Cardiac septum (tissue), 1 donor: ENCODE measurements at places on chromosomes 5 and 9. TPM values are rescaled to one million over a fixed set of nuclear protein-coding genes. Genes with fewer than 3 reads are reported as not detected.

Gene ACOT12
- not detected for total RNA-seq

DNA sequence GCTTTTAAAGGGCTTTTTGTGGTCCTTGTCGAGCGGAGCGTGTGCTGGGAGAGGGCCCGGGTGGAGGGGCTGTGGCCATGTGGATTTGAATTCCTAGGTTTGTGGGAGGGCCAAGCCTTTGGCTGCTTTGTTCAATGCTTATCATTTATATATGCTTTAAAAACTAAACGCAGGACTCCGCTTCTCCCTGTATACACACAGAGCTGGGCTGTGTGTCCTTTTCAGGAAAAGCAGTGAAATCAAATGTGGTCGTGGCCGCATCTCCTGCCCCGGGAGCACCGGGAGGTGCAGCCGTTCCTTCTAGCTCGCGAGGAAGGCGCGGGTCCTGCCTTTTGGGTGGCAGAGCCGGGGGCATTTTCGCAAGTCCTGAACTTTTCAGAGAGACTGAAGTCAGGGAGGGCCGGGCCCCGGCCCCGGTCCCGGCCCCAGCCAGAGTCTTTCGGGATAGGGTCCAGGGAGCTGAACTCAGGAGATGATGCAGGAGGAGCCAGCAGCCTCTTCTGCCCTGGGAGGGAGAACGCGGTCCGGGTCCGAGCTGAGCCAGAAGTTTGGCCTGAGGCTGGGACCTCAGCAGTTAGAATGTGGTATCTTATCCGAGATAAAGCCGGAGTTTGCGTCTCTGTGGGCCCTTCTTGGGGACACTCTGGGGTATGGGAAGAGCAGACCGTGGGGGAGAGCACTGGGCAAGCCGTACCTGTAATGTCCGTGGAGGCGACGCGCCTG, 158.8 kb downstream of the C9orf152 start:
- DNase-seq, result no peak

- no peak for DNase-seq
Observed at GRCh38 chr9:86099701-86100364, 475 bp upstream of the GOLM1 start.

Gene C5orf58
- total RNA-seq, result not detected

Gene ANKRD18B
- 2.0 TPM for total RNA-seq

DNA sequence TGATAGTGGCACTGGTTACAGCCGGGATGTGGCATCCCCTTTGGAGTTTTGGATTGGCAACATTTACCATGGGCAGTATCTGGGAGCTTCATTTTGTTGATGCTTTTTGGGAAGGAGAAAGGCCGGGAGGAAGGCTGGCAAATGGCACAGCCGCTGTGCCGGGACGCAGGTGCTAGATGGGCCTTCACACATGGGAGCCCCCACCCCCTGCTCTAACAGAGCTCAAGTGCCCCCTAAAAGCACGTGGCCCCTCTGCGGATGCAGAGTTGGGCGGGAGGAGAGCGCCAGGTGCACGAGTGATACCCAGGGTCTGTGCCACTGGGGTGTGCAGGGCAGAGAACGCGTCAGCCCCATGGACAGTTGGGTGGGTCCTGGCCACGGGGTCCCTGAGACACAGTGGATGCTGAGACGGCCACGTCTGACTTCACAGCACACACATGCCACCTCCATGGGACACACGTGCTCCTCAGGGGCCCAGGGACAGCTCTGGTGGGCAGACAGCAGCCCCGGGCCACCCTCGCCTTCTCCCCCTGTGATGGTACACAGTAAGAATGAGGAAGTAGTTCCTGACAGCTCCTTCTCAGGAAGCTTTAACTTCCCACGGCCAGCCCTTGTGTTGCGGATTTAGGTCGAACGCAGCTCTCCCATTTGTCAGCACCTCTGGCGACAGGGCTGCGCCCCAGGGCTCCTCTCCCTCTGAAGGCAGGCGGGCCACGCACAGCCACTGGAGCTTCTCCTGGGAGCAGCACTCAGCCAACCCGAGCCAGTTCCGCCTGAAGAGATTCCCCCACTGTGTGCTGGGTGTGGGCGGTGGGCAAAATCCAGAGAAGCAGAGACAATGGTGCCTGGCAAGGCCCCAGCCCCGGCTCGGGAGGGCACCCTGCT, 10.8 kb downstream of the SLC9A3 start:
- DNase-seq, result no peak

DNA sequence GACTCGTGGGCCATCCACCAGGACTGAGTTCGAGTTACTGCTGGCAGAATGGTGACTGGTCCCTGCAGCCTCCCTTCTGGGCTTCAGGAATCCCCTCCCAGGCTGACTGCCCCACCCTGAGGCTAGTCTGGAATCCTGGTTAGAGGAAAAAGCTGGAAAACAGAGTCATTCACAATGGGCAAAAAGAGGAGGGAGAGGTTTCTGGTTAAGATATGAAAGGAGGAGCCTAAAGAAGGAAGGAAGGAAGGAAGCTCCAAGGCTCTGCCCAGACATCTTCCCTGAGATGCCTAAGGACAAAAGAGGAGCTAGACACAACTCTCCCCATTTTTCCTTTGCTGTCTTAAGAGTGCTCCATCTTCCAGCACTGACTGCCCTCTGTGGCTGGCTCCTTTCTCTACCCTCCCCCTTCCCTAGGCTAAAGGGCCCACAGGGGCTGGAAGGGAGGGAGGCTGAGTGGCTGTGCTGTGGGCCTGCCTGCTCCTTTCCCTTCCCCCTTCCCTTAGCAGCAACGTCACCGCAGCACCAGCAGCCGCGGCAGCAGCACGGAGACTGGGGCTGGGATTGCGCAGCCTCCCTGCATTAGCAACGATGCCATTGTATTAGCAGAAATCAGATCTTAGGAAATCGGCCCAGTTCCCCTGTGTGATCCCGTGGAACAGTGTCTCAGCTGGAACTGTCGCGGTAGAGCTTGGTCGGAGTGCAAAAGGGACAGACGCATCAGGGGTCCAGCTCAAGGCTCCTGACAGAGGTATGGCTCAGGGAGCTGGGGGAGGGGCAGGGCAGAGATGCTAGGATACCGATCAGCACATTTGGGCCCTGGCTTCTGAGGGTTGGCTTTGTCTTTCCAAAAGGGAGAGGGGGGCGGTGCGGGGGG, 48.7 kb downstream of the RUSC2 start:
- peak; percentile 85 for DNase-seq

GRCh38 chr9:87010626-87011025, 63.3 kb upstream of the GAS1 start:
- DNase-seq, result no peak

DNA sequence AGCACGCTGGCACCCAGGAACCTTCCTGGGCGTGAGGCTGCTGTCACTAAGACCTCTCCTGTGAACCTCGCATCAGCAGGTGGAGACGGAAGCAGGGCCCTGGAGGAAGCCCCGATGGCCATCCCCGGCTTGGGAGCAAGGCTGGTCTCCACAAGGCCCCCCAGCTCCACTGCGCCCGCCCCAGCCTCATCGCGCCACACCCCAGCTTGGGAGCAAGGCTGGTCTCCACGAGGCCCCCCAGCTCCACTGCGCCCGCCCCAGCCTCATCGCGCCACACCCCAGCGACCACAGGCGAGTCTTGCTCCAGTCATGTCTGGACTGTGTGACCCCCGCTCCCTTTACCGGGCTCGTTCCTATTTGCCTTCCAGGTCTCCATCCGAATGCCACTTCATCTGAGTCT, 11.0 kb downstream of the QSOX2 start:
- DNase-seq, result no peak

Gene SLC6A3
- total RNA-seq, result 0.19 TPM

- no peak for DNase-seq
Observed at GRCh38 chr9:131887680-131888079, 147.8 kb upstream of the RAPGEF1 start.

Gene SHROOM1
- 4.7 TPM for total RNA-seq

Gene SHOC1
- not detected for total RNA-seq

GRCh38 chr5:21810737-21811316, 1042.3 kb downstream of the CDH12 start:
- DNase-seq, result no peak

Gene ARID3C
- total RNA-seq, result not detected

- DNase-seq, result peak; percentile 22
Observed at GRCh38 chr5:133140311-133140710, 88.5 kb downstream of the HSPA4 start.

DNA sequence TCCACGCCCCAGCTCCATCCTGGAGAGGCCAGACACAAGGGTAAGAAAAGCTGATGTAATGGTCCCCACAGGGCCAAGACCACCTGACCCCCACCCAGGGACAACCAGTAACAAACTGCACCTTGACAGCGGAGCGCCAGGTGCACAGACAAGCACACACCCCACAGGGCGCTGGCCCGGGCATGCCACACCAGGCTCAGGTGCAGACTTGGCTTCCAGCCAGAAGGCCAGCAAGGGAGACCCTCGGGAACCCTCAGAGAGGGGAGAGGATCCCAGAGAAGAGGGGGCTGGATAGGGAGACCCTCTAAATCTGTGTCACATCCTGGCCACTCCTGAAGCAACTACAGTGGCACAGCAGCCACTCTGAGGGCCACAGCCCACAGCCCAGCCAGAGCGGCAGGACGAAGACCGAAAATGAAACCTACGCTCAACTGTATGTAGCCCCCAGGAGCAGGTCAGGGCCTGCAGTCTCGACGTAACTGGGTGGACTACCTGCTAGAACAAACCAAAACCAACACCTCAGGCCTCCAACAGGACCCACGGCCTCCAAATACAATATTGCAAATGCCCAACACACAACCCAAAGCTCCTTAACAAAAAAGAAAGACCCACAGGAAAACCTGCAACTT, 18.5 kb downstream of the CAMSAP1 start:
- no peak for DNase-seq

GRCh38 chr9:113511047-113511521, 47.6 kb downstream of the RGS3 start:
- peak; percentile 84 for DNase-seq

Gene STK32A
- total RNA-seq, result 0.92 TPM

GRCh38 chr9:79222483-79222882, 349.3 kb upstream of the TLE4 start:
- no peak for DNase-seq

GRCh38 chr5:79416499-79416898, 97.4 kb downstream of the HOMER1 start:
- DNase-seq, result no peak

DNA sequence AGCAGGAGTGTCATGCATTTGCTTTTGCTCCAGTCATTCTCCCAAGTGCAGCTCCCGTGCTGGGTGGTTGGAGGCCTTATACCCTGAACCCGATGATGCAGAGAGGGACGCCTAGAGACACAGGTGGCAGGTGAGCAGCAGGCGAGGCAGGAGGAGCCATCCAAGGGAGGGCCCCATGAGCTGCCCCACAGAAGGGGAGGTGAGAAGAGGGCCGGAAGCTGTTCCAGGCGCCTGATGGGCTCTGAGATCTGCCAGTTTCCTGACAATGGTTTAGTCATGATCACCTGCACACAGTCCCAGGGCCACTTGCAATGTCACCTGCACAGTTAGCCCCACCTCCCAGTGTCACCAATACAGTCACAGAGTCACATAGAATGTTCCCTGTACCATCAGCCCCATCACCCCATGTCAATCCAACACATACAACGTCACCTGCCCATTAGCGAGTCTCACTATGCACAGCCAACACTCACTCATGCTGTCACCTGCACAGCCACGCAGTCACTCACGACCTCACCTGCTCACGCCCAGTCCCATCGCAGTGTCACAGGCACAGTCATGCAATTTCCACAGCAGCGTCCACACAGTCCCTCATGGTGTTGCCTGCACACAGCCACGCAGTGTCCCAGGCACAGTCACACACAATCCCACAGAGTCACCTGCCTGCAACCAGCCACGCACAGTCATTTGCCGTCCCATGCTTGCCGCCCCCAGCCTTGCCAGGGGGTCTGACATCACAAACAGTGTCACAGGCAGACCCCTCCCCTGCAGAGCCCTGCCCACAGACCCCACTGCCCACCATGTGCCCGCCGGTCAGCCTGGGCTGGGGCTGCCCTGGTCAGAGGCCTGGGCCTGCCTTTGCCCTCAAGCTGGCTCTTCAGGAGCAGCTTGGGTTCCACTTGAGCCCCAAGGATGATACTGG, 113.4 kb downstream of the LHX2 start:
- DNase-seq, result no peak

Gene IL7R
- 0.92 TPM for total RNA-seq

- no peak for DNase-seq
Observed at GRCh38 chr5:7094626-7095025, 301.3 kb upstream of the ADCY2 start.

GRCh38 chr5:138054847-138055558, 22.1 kb upstream of the FAM13B start:
- no peak for DNase-seq

- no peak for DNase-seq
Observed at GRCh38 chr5:15579193-15579990, 79.4 kb downstream of the FBXL7 start.

GRCh38 chr5:109387408-109387974, 22.3 kb downstream of the PJA2 start:
- DNase-seq, result no peak

Gene TPD52L3
- total RNA-seq, result not detected

DNA sequence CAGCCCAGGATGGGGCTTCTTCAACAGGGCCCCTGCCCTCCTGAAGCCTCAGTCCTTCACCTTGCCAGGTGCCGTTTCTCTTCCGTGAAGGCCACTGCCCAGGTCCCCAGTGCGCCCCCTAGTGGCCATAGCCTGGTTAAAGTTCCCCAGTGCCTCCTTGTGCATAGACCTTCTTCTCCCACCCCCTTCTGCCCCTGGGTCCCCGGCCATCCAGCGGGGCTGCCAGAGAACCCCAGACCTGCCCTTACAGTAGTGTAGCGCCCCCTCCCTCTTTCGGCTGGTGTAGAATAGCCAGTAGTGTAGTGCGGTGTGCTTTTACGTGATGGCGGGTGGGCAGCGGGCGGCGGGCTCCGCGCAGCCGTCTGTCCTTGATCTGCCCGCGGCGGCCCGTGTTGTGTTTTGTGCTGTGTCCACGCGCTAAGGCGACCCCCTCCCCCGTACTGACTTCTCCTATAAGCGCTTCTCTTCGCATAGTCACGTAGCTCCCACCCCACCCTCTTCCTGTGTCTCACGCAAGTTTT, 23.6 kb downstream of the PCDHGC5 start:
- peak; percentile 93 for DNase-seq

Gene ZFP37
- total RNA-seq, result 2.0 TPM
